Endothelial cell (in vitro differentiated cells): ENCODE measurements at places on chromosomes 5 and 9. TPM values are rescaled to one million over a fixed set of nuclear protein-coding genes. Genes with fewer than 3 reads are reported as not detected.

The CD14 gene
- total RNA-seq, result not detected

The SLC25A25 gene
- 8.5 TPM for total RNA-seq

The CD180 gene
- not detected for total RNA-seq

DNA sequence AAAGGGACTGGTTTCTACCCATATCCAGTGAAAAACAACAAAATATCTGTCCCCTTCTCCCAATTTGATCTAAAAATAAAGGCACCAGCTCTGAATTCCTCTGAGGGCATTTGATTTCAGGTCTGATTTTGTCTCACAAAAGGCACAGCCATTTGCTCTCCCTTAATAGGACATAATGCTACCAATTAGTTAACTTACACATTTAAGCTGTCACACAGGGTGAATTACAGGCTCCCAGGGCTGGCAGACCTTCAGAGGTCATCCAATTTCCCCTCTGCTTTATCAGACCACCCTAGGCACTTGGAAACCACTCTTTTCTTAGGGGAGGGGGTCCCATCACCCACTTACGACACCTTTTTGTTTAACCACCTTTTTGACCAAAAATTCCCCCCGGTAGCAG is 319.9 kb downstream of the SPOCK1 start:
- DNase-seq, result no peak

GRCh38 chr9:3525096-3525835 is 535 bp downstream of the RFX3 start:
- DNase-seq, result peak; percentile 43

- no peak for DNase-seq
Observed at GRCh38 chr9:135251996-135252760, 164.7 kb downstream of the OLFM1 start.

GRCh38 chr9:3928590-3928989 is 371.3 kb downstream of the GLIS3 start:
- no peak for DNase-seq
